ENCODE measurements at places on chromosomes 12 and 14.

GRCh38 chr12:57237596-57237931, 8.1 kb downstream of the SHMT2 start:
- H3K4me1 ChIP-seq: peaks cover 60% of the 10 kb centered on the region
- H3K4me3 ChIP-seq: no peak overlapping the region
- peaks cover 18% of the 10 kb centered on the region for H3K36me3 ChIP-seq

DNA sequence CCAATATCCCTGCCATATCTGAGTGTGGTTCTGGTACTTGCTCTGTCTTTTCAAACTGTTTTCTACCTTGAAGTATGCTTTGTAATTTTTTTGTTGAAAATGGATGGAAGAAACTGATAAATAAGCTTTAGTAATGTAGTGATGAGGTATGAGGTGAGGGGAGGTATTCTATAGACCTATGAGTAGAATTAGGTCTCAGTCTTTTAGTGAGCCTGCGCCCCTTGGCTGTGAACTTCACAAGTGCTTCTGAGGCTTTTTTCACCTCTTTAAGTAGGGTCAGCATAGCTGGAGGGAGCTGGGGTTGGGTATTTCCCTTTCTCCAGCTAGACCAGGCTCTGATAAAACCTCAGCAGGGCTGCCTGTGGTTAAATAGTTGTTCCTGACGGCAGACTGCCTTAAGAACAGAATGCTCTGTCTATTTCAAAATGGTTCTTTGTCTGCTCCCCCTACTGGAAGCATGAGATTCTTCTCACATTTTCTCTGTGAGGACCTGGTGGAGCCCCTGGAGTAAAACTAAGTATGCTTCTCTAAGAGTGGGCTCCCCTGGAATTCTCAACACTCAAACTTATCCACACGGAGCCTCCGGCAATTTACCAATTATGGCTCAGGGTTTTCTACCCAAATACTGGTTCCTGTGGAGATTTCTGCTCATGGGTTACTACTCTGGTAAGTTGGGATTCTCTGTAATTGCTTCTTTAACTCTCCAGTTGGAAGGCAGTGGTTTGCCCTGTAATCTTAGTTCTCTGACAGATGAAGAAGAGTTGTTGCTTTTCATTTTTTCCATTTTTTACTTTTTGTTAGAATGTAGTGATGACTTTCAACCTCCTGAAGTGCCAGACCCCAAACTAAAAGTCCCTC, 13.1 kb downstream of the KRT5 start:
- H3K36me3 ChIP-seq: no peaks in the 10 kb centered on the region
- H3K27me3 ChIP-seq: peaks cover 4% of the 10 kb centered on the region
- H3K4me1 ChIP-seq: no peaks in the 10 kb centered on the region
- no peak overlapping the region for H3K27ac ChIP-seq

DNA sequence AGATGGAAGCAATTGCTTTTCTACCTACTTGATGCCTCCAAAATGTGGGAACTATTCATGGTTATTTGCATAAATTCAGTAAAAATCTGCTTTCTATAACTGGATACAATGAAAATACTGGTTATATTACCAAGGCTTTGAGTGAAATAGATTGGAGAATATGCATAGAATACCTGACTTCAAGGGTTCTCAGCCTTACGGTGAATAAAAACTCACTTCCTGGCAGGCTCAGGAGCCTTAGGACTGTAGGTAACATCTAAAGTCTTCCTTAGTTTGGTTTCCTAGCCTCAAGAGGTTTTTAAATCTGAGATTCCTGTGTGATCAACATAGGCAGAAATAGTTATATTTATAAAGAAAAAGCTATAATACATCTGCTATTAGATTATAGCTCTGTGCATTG, 158.6 kb downstream of the SLC41A2 start:
- H3K36me3 ChIP-seq: no peaks in the 10 kb centered on the region
- H3K27me3 ChIP-seq: no peaks in the 10 kb centered on the region
- DNase-seq: no peak

- no peaks in the 10 kb centered on the region for H3K27me3 ChIP-seq
- no peaks in the 10 kb centered on the region for H3K4me1 ChIP-seq
These were observed 179.3 kb upstream of the BTG1 start for GRCh38 chr12:92324849-92325500.

- no peak overlapping the region for H3K27ac ChIP-seq
- H3K27me3 ChIP-seq: no peaks in the 10 kb centered on the region
- no peaks in the 10 kb centered on the region for H3K36me3 ChIP-seq
These were observed 248.7 kb downstream of the TTC6 start for GRCh38 chr14:37843954-37844607.
